ENCODE measurements at places on chromosomes 3 and 15.

DNA sequence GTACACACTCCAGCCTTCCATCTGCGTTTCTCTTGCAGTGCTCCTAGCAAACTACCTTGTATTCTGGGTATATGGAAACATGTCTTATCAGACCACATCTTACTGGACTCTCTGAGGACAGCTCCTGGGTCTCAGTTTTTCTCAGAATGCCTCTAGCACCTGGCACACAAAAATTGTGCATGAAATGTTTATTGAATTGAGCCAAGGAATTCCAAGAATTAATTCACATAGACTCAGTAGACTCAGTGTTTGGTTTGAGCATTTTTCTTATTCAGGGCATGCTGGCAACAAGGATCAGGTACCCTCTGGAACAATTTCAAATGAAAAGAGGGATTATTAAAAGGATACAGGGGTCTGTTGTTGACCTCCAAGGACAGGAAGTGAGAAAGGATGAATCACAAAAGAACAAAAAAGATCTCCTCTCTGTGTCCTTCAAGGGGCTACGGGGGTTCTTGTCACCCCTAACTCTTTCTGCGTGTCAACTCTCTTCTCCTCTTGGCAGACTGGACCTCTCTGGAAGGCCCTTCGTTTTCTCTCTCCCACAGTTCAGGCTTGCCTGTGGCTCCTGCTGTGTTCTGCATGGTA, 270.0 kb upstream of the HES1 start:
- no peak for DNase-seq

- no peak for DNase-seq
Measured at GRCh38 chr15:88828791-88829190, 25.6 kb downstream of the ACAN start.

GRCh38 chr15:34610354-34610753, 26.9 kb upstream of the GOLGA8B start:
- DNase-seq, result no peak

GRCh38 chr15:36585774-36586173, 6.3 kb downstream of the CDIN1 start:
- DNase-seq, result no peak

DNA sequence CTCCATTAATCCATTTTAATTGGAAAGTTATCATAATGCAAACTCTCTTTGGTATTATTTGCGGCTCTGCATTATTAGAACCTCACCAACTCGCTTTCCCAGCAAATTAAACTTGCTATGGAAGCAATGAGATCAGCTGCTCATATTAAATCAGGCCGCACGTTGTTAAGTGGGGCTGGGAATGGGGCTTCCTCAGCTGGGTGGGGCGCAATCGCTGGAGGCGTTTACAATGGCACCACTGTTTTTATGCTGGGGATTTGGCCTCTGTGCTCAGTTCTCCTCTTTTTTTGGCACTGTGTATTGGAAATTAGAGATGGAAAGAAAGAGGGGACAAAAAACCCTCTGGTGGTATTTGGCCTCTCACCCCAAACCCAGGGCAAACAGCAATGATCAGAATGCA, 72.2 kb downstream of the RPLP1 start:
- no peak for DNase-seq

DNA sequence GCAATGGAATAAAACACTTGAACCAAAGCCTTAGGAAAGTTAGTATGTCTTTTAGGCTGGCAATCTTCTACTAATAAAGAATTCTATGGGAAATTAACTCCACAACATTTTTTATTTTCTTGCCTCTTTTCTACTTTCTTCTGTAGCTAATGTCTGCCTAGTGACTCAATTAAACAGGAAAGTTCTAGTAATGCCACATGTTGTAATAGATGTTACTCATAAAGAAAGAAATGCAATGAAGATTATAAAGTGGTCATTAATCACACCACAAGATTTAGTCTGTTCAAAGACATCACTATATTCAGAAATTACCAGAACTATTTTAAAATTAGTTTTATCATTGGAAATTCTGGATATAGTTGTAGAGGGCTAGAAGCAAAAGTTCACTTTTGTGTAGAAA, 329.7 kb downstream of the SI start:
- no peak for DNase-seq

DNA sequence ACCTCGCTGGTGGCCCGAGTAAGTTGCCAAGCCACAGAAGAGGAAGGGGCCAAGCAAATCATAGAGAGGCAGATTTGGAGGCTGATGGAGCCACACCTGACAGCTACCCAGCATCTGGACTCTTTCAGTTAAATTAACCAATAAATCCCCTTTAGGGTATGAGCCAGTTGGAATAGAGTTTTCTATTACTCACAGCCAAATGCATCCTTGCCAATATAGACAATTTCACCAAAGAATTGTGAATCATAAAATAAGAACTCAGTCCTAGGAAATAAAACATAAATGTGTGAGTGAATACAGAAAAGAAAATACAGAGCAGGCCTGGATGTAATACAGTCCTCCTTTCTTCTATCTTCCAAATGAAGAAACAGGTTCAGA, 161.6 kb upstream of the ANKRD28 start:
- DNase-seq, result no peak

DNA sequence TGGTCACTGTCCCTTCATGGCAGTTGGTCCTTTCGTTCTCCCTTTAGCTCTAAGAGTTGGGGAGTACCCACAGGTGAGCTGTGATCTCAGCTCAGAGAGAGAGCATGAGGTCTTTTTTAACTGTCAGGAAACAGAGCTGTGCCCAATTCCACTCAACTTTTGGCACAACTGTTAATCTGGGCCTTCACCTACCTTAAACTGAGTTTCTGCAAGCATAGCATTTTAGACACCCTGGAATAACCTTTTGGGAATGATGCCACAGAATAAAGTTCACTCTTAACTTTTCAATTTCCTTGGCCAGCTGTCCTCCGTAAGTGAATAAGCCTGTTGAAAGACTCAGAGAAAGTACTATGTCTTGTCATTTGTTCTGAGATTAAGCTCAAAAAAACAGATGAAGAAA, 35.9 kb downstream of the TUBGCP4 start:
- no peak for DNase-seq

DNA sequence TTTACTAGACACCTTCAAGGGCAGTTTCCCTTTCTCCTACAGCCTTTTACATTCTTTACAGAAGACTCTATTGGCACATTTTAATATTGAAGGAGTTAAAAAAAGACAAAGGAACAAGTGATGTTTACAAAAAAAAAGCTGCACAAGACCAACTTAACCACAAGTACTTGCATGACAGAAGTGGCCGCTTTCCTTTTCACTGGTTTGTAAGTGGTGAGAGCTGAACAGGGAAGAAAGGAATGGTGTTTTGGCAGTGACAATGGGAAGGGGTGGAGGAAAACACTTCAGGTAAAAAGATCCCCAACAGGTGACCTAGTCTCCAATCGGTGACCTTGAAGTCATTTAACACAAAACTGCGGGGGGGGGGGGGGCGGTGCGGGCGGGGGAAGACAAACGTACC, 1.1 kb downstream of the WDR72 start:
- DNase-seq, result no peak

DNA sequence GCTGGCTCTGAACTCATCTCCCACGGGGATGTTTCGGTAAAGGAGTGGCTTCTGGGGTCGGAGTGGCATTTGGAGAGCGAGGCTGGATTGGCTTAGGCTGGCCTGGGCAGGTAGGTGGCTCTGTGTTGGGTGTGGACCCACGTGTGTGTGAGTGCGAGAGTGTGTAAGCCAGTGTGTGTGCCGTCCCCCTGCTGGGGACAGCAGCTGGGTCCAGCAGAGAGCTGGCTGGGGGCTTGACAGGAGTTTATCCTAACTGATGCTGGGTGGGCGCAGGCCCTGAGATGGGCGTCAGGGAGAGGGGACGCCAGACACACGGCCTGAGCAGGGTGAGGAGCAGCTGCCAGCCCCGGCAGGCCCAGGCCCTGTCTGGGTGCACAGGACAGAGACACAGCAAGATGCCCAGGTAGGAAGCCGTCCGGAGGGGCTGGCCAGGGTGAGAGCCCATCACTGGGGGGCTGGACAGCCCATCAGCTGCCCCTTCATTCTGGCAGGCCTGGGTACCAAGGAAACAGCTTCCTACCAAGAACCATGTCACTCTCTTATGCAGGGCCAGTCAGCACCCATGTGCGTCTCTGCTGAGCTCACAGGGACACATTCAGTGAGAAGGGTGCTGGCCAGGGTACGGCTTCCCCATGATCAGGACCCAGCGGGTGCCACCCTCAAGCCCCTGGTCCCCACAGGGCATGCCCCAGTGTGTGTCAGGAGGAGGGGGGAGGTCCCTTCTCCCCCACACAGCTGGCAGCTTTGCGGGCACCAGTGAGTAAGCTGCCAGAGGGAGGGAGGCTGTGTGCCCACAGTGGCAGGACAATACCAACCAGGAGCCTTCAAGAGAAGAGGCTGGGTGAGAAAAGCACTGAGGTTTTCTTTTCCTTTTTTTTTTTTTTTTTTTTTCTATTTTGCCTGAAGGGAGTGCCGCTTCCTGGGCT, 1.1 kb downstream of the PAK6 start:
- no peak for DNase-seq

DNA sequence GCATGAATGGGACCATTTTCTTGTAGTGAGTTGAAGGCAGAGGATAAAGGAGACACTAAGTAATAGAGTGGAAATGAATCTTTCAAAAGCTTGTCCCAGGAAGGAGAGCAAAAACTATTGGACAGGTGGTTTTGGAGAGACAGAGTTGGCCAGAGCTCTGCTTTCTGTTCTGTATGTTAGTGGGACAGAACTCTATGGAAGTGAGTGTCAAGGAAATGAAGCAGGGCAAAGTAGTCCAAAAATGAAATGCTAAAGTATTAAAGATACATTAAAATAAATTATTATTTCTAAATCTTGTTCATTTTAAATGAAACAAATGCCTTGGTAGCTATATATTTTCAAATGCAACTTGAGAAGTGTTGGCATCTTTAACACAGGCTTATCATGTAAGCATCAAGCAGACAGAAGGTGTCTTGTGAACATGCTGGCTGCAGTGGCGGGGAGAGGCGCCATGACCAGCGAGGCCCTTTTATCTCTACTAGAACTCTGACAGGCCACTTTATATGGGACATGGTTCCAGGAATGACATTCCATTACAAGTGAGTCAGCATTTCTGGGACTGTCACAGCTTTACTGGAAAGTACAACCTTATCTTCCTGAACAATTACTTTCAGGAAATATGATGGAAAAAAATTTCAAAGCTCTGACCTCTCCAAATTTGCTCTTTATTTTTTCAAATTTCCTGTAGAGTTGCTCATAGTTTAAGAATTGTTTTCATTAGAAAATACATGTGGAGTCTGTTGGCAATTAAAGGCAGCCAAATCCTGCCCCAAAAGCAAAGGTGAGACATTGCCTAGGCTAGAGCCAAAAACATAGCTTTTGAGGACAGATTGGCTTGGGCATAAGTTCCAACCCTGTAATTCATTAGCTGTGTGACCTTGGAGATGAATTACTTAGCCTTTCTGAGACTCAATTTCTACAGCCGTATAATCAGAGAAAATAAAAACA, 106.5 kb downstream of the ECT2 start:
- no peak for DNase-seq

Data from mesothelial cell of epicardium (in vitro differentiated cells).